ENCODE measurements at places on chromosomes 1 and 21.

DNA sequence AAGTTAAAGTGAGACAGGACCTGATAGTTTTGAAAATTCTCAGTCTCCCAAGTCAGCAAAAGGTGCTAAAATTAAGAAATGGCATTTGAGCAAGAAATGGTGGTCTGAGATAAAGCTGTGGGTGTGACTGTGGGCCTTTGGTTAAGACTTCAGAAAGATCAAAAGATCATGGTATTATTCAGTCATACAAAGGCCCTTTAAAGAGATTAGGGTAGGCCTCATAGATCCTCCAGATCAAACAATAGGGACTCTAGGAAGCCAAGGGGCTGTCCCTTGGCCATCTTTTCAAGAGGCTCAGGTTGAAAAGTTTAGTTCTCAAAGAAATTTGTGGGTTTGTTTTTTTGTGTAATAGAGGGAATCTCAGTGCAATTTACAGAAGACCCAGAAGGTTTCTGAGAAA is 8.4 kb downstream of the HMGB4 start:
- DNase-seq, result no peak

GRCh38 chr1:174971902-174972301 is 27.8 kb upstream of the CACYBP start:
- no peak for DNase-seq

DNA sequence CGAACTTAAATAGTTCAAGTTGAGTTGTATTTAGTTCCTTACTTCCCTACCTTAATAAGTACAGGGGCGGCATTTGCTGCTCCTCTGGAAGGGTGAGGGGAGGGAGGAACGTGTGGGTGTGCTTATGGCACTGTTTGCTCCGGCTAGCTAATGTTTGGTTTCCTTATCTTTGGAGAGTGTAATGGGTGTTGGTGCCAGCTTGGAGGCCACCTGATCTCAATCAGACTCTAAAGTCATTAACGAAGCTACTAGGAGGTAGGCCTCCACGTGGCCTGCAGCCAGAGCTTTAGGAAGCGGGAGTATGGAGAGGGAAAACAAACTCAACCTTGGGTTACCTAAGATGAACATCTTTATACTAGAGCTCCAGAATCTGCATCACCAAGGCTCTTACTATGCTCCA is 43.0 kb upstream of the RAP1A start:
- DNase-seq, result peak; percentile 60

GRCh38 chr1:50111503-50111902 is 2.8 kb downstream of the ELAVL4 start:
- peak; percentile 58 for DNase-seq

DNA sequence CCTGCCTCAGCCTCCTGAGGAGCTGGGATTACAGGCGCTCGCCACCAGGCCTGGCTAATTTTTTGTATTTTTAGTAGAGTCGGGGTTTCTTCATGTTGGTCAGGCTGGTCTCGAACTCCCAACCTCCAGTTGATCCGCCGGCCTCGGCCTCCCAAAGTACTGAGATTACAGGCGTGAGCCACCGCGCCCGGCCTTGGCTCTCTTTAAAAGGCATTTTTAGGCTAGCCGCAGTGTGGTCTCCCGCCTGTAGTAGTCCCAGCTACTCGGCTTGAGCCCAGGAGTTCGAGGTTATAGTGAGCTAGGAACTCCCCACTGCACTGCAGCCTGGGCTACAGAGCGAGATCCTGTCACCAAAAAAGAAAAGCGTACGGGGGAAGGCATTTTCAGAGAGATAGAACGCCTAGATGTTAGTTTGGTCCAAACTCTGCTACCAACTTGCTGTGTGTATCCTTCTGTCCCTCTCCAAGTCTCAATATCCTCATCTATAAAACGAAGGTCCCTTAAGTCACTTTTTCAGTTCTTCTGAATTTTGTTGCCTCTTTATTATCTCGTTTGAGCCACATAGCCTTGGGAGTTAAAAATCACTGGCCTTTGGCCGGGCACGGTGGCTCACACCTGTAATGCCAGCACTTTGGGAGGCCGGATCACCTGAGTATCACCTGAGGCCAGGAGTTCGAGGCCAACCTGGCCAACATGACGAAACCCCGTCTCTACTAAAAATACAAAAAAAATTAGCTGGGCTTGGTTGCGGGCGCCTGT is 734 bp downstream of the MED18 start:
- no peak for DNase-seq

DNA sequence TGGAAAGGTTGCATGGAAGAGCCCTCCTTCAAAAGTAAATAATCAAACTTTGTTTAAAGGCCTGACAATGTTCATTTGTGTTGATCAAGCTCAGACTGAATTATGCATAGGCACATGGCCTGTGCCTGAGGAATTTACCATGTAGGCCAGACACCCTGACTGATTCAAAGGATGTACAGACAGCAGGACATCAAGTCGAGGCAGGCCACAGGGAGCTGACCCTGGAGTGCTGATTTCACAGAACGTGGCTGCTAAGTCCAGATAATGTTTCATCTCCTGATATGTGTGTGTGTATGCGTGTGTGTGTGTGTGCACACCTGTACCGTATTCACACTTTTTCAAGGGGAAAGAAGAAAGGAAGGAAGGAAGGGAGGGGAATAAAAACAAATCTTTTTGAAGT is 34.1 kb downstream of the NAV1 start:
- no peak for DNase-seq

DNA sequence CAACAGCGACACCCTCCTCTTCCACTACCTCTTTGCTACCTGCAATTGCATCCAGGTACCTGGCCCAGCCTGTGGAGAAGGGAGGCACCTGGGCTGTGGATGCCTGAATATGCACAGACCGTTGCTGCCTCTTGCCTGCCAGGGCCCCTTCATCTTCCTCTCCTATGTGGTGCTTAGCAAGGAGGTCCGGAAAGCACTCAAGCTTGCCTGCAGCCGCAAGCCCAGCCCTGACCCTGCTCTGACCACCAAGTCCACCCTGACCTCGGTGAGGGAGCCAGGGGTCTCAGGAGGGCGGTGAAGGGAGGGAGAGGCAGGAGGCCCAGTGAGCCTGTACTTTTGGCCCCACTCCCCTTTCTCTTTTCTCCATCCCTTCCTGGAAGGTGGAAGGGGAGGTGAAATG is 11.5 kb downstream of the PSRC1 start:
- no peak for DNase-seq

- DNase-seq, result peak; percentile 20
Observed at GRCh38 chr1:20640183-20640597, 6.9 kb downstream of the PINK1 start.
